Activated naive CD8-positive, alpha-beta T cell treated with anti-CD3 and anti-CD28 coated beads for 36 hours (primary cell): ENCODE measurements at places on chromosomes 5 and 9. TPM values are rescaled to one million over a fixed set of nuclear protein-coding genes. Genes with fewer than 3 reads are reported as not detected.

Gene TMEM215
- not detected for total RNA-seq

Gene ZFP2
- total RNA-seq = 0.37 TPM

Gene PDCD1LG2
- total RNA-seq = 0.08 TPM

Gene EQTN
- total RNA-seq = not detected

Gene SPINK4
- not detected for total RNA-seq

Gene MOB3B
- 1.3 TPM for total RNA-seq

Gene DNM1
- 0.37 TPM for total RNA-seq

Gene GPR21
- not detected for total RNA-seq

Gene INSL6
- not detected for total RNA-seq

Gene MGAT1
- 101 TPM for total RNA-seq

DNA sequence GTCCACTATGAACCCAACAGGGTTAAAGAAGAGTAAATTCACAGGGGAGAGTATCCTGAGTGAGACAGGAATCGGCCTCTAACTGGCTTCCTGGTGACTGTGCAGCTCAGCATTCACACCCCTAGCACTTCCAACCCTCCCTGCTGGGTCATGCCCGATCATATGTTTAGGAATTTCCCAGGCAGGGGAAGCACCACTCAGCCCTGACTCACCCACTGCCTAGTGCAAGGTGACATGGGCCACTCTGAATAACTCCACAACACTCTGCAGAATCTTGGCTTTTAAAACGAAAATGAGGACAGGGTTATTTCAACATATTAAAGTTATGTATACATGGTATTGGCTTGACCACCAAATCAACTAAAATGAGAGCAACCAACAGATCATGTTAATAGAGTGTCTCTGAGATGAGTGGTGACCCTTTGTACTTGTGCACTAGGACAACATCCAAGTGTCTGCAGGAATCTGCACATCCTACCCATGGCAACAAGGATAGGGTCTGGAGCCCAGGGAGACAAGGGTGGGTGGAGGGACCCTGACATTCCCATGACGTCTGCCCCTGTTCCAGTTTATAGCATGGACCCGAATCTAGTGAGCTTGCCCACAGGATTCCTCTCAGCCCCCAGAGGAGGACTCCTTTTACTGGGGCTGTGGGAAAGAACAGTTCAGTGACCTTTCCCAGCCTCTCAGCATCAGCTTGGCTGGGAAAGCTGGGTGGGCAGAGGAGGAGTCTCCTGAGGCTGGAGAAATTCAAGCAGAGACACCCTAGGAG, 485.8 kb downstream of the SEMA5A start:
- H3K4me1 ChIP-seq = no peaks in the 10 kb centered on the region
- no peak for DNase-seq
- H3K36me3 ChIP-seq = no peaks in the 10 kb centered on the region
- H3K27me3 ChIP-seq = no peaks in the 10 kb centered on the region

- H3K4me3 ChIP-seq = no peak overlapping the region
- H3K27ac ChIP-seq = no peak overlapping the region
- no peak for DNase-seq
- H3K27me3 ChIP-seq = peaks cover 5% of the 10 kb centered on the region
- peaks cover 3% of the 10 kb centered on the region for H3K36me3 ChIP-seq
- peaks cover 29% of the 10 kb centered on the region for H3K4me1 ChIP-seq
Measured at GRCh38 chr5:40220260-40220659, 459.5 kb upstream of the PTGER4 start.

DNA sequence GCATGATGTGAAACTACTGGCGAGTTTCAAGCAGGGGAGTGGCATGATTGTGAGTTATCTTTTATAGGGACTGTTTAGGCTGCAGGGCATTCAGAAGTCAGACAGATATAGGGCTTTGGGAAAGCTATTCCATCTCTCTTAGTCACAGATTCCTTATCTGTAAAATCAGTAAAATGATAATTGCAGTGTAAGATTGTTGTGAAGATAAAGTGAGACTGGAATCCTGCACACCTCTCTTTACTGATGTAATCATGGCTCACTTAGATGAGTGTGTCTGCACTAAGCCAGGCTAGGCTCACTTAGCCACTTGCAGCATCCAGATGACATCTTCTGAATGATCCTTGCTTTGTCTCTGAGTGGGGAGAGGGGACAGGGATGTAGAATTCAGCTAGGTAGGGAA, 81.8 kb upstream of the MAMDC2 start:
- peaks cover 20% of the 10 kb centered on the region for H3K27me3 ChIP-seq
- no peak for DNase-seq
- no peaks in the 10 kb centered on the region for H3K36me3 ChIP-seq

GRCh38 chr5:1504617-1505016, 19.1 kb downstream of the LPCAT1 start:
- H3K36me3 ChIP-seq = peaks cover 11% of the 10 kb centered on the region
- H3K4me1 ChIP-seq = peaks cover 17% of the 10 kb centered on the region
- H3K27ac ChIP-seq = no peak overlapping the region
- no peak for DNase-seq
- no peaks in the 10 kb centered on the region for H3K27me3 ChIP-seq

GRCh38 chr5:36599986-36600779, 6.2 kb upstream of the SLC1A3 start:
- no peak overlapping the region for H3K27ac ChIP-seq
- H3K4me3 ChIP-seq = no peak overlapping the region
- no peaks in the 10 kb centered on the region for H3K4me1 ChIP-seq
- H3K36me3 ChIP-seq = no peaks in the 10 kb centered on the region
- DNase-seq = no peak

DNA sequence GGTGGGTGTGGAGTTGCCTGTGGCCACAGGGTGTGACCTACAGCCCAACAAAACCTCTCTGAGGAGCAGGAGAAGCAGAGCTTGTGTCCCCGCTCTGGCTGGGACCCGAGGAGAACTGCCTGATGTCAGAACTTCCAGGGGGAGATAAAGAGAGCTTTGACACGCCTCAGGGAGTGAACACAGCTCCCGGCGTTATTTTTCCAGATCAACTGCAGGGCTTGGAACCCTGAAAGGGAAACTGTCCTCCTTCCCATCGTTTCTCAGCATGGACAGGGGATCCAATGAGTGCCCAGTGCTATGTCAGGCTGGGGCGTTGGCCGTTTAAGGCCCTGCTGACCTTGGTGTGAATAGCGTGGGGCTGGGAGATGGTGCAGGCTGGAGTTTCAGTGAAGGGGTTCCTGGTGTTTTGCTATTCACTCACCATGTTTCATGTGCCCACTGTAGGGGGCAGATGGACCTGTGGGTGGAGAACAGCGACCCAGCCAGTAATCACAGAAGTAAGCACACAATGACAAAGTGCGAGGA, 22.0 kb downstream of the GADD45G start:
- H3K27ac ChIP-seq = no peak overlapping the region
- no peak overlapping the region for H3K4me3 ChIP-seq

- no peak overlapping the region for H3K27ac ChIP-seq
- peaks cover 25% of the 10 kb centered on the region for H3K36me3 ChIP-seq
- no peaks in the 10 kb centered on the region for H3K4me1 ChIP-seq
- no peaks in the 10 kb centered on the region for H3K27me3 ChIP-seq
Measured at GRCh38 chr9:91298311-91298710, 63.4 kb downstream of the AUH start.

- DNase-seq = no peak
- H3K27me3 ChIP-seq = no peaks in the 10 kb centered on the region
- peaks cover 70% of the 10 kb centered on the region for H3K36me3 ChIP-seq
- H3K4me3 ChIP-seq = no peak overlapping the region
- no peak overlapping the region for H3K27ac ChIP-seq
Measured at GRCh38 chr9:107312376-107313050, 29.4 kb downstream of the RAD23B start.

GRCh38 chr5:170126626-170127025, 20.9 kb downstream of the FOXI1 start:
- DNase-seq = no peak
- no peaks in the 10 kb centered on the region for H3K4me1 ChIP-seq
- peaks cover 3% of the 10 kb centered on the region for H3K36me3 ChIP-seq
- no peak overlapping the region for H3K4me3 ChIP-seq
- peaks cover 28% of the 10 kb centered on the region for H3K27me3 ChIP-seq
- no peak overlapping the region for H3K27ac ChIP-seq

GRCh38 chr5:169805527-169805934, 168.5 kb downstream of the DOCK2 start:
- H3K4me1 ChIP-seq = peaks cover 38% of the 10 kb centered on the region
- H3K36me3 ChIP-seq = peaks cover 57% of the 10 kb centered on the region
- peak overlapping the region; percentile 95 for H3K27ac ChIP-seq
- peak overlapping the region; percentile 45 for H3K4me3 ChIP-seq
- H3K27me3 ChIP-seq = no peaks in the 10 kb centered on the region

DNA sequence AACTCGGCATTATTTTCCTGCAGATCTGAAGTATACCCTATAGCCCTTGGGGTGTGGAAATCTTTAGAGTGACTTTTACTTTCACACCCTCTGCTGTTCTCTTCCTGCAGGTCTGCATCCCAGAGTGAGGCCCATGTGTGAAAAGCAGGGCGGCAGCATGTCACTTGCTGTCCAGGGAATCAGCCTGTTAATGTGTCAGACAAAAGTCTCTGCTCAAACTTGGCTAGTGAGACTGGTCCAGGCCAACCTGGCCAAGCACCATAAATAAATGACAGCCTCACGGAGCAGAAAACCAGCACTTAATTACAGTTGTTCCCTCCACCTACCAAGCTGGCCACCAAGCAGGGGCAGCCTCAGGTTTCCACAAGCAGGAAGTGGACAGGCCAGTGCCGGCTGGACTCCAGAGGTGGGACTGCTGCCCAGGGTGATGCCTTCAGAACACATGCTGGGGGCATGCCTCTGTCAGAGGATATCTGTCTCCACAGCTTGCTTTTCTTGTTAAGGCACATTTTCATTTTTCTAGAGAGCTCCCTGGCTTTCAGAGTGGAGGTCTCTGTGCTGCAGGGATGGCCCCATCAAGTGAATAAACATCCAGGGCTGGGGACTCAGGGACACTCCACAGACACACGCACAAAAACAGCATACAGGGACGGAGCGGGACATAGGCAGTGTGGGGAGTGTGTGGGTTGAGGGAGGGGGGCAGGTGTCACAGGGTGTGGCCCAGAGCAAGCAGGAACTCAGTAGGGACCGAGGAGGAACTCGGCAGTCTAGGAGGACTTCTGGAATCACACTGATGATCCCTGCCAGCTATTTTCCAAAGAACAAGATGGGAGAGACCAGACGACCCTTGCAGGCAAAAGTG, 243.8 kb upstream of the IRX1 start:
- H3K27me3 ChIP-seq = peaks cover 5% of the 10 kb centered on the region
- no peak overlapping the region for H3K27ac ChIP-seq
- H3K4me3 ChIP-seq = no peak overlapping the region
- H3K36me3 ChIP-seq = no peaks in the 10 kb centered on the region
- no peak for DNase-seq

GRCh38 chr5:58439094-58439644, 20.7 kb downstream of the PLK2 start:
- no peak for DNase-seq
- no peak overlapping the region for H3K27ac ChIP-seq
- no peak overlapping the region for H3K4me3 ChIP-seq
- peaks cover 6% of the 10 kb centered on the region for H3K4me1 ChIP-seq

- H3K36me3 ChIP-seq = no peaks in the 10 kb centered on the region
- H3K4me1 ChIP-seq = no peaks in the 10 kb centered on the region
- peaks cover 3% of the 10 kb centered on the region for H3K27me3 ChIP-seq
- no peak overlapping the region for H3K27ac ChIP-seq
Measured at GRCh38 chr9:120032639-120033038, 547.3 kb downstream of the CDK5RAP2 start.
